ENCODE measurements at places on chromosomes 3 and 15. TPM values are rescaled to one million over a fixed set of nuclear protein-coding genes. Genes with fewer than 3 reads are reported as not detected.

Gene CYP1A2
- total RNA-seq, result not detected

Gene NGLY1
- total RNA-seq, result 21.0 TPM

Gene P2RY14
- 0.14 TPM for total RNA-seq

Gene CISH
- 2.0 TPM for total RNA-seq

Gene PLAAT1
- not detected for total RNA-seq

Gene KCNAB1
- not detected for total RNA-seq

Gene CHCHD6
- 9.2 TPM for total RNA-seq

Gene CLDN16
- 0.22 TPM for total RNA-seq

Gene ADIPOQ
- total RNA-seq, result not detected

Gene CFAP161
- total RNA-seq, result 0.72 TPM

Gene ZCWPW2
- total RNA-seq, result 0.72 TPM

Gene ITIH4
- 0.88 TPM for total RNA-seq

Gene INKA1
- total RNA-seq, result 4.4 TPM

Gene IGSF10
- 0.14 TPM for total RNA-seq

Gene ALDH1A2
- total RNA-seq, result 0.86 TPM

Gene GPR171
- total RNA-seq, result not detected

Gene SLC22A14
- 0.14 TPM for total RNA-seq

Gene AHSG
- not detected for total RNA-seq

Gene SEMA5B
- not detected for total RNA-seq

Data from placental pericyte (primary cell).